COR-L47 (cell line): ENCODE measurements at places on chromosomes 1 and 21.

DNA sequence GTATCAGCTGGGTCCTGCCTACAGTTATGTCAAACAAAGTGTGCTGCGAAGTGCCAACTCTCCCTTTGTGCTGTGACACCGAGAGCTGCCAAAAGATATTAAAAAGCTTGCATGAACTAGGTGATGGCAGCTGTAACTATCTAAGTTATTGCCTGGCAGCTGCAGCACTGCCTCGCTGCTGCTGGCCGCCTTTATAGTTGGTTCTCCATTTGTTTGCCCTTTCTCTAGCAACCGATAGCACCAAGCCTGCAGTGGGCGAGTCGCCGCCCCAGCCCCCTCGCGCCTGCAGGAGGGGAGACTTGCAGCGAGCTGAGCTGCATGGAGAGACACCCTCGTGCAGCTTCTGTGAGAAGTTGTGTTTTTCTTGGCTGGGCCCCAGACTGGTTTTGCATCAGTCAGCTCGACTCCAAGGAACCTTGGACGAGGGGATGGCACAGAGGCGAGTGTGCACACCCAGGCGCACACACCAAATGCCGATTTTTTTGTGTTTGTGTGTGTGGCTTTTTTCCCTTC, 330.6 kb downstream of the RPS6KC1 start:
- DNase-seq, result peak; percentile 51

- peak; percentile 97 for DNase-seq
Measured at GRCh38 chr1:244862699-244863490, 1.4 kb downstream of the HNRNPU start.

DNA sequence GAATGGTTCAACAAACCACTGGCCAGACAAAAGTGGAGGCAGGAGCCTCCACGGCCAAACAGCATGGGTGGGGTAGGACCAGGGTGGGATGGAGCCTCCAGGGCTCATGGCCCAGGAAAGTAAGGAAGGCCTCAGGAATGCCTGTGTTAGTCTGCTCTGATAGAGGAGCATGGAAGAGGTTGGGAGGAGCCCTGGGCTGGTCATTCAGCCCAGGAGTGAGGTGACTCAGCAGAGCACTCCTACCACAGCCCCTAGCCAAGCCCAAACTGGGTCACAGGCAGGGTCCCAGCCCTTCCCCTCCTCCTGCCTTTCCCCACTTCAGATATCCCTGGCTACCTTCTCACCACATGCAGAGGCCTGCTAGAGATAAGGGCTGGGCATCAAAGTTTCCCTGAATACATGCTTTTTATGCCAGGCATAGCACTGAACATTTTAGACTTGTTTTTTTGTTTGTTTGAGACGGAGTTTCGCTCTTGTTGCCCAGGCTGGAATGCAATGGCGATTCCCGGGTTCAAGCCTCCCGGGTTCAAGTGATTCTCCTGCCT, 3.1 kb upstream of the SHISA4 start:
- no peak for DNase-seq

GRCh38 chr1:7885513-7886404, 32.9 kb upstream of the UTS2 start:
- no peak for DNase-seq

- no peak for DNase-seq
Measured at GRCh38 chr1:155000411-155000725, 2.2 kb upstream of the ZBTB7B start.

DNA sequence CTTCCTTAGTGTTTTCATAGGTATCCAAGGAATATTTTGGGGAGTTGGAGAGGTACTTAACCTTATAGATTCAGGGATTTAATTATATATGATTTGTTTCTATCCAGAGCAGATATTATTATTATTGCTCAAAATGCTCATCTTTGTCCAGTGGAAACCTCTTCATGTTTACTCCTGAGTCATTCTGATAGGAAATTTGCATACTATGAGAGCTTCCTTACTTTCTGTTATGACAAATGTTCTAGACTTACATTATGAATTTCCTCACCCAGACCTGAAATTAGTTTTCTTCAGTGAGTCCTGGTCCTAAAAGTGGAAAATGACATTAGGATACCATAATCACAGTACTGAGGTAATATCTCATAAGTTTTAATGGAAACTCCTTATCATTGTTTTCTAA, 57.5 kb upstream of the PLPPR5 start:
- no peak for DNase-seq

- no peak for DNase-seq
Measured at GRCh38 chr1:7948960-7949359, 8.3 kb upstream of the TNFRSF9 start.

GRCh38 chr1:177082855-177083693, 81.4 kb downstream of the ASTN1 start:
- no peak for DNase-seq
